Right atrium auricular region (tissue), 2 donors: ENCODE measurements at places on chromosomes 11 and 22. TPM values are rescaled to one million over a fixed set of nuclear protein-coding genes. Genes with fewer than 3 reads are reported as not detected.
A peak's percentile ranks its signal among the peaks of the same experiment; 100 is the strongest.

- no peak for DNase-seq
Measured at GRCh38 chr11:2868506-2869133, 17.0 kb downstream of the CDKN1C start.

Gene SMIM35
- not detected for total RNA-seq

GRCh38 chr11:19891022-19891421, 178.4 kb downstream of the NAV2 start:
- DNase-seq, result no peak

- no peak for DNase-seq
Measured at GRCh38 chr11:129458756-129459535, 83.3 kb downstream of the BARX2 start.

DNA sequence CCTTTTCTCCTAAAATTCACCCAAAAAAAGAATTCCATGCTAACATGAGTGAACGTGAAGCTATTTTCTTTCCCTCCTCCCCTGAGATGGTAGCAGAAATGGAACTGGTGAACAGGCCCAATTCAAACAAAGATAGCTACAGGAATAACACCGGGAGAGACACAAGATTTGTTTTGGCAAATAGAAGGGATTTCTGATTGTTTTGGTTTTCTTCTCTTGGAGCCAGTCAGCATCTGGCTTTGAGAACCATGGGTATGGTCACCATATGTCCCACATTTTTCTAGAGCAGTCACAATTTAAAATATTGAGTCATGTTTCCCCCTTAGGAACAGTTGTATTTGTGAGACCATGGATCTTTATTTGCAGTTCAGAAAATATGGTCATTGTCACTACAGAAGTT, 214.1 kb downstream of the FAM76B start:
- no peak for DNase-seq

- no peak for DNase-seq
Measured at GRCh38 chr11:78140392-78141077, 1.1 kb upstream of the ALG8 start.

- DNase-seq, result peak; percentile 71
Measured at GRCh38 chr11:58900479-58901420, 38.5 kb upstream of the GLYATL1 start.

Gene A4GALT
- total RNA-seq, result 40.8 TPM

- peak; percentile 93 for DNase-seq
Measured at GRCh38 chr11:72831521-72832300, 17.5 kb downstream of the ATG16L2 start.
